ENCODE measurements at places on chromosomes 5 and 9. TPM values are rescaled to one million over a fixed set of nuclear protein-coding genes. Genes with fewer than 3 reads are reported as not detected.

DNA sequence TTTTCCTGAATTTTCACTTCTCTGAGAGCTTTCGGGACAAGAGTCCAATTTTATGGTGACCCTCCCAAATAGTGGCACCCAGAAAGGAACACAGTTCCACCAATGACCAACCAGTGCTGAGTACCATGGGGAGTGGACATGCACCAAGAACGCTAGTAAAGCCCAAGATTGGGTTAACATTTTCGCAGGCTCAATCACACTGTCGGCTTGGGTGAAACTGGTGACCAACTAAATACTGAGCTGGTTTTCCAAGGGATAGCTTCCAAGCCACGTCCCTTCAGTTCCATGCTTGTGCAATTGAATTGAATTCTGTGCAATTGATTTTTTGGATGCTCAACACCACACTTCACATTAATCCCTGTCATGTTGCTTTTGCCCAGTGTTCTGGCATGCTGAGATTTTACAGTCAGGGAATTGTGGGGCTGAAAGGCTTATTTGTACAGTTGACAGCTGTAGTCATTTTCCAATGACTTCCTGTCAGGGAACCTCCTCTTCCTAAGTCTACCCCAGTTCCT, 37.6 kb upstream of the TRMT10B start:
- no peak for DNase-seq

Gene ACER2
- total RNA-seq = 2.8 TPM

- no peak for DNase-seq
These were observed 45.1 kb upstream of the FAM120A start for GRCh38 chr9:93406371-93406770.

Gene SLCO6A1
- not detected for total RNA-seq

DNA sequence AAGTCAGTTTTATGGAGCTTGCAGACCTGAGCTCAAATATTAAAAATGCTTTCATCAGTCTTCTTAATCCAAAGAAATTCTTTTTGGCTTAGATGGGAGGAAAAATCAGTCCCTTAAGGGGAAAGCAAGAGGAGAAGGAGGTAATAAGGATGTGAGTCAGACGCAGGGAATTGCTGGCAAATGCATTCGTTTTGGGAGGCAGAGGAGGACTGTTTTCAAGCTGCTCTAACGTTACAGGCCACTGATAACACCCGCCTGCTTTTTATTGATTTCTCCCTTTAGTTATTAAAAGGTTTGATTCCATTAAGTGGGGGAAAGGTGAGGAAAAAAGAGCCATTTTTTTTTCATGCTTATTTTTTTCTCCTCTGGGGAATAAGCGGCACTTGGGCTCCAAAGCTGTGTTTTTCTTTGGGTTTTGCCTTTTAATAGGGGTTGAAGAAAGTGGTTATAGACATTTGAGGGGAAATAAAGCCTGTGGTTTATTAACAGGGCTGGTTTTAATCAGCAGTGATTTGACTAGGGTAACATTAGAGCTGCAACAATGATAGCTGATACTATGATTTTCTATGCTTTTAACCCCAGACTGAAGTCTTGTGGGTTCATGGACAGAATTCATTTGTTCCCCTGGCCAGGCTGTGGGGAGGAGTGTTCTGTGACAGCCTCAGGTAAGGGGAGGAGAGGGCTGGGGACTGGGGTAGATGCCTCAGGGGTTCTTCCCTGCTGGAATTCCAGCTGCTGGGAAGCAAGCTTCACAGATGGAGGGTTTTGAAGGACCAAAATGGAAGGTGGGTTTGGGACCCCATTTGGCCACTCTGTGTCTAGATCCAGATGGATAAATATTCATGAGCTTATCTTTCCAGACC, 225.2 kb downstream of the GAS1 start:
- no peak for DNase-seq

DNA sequence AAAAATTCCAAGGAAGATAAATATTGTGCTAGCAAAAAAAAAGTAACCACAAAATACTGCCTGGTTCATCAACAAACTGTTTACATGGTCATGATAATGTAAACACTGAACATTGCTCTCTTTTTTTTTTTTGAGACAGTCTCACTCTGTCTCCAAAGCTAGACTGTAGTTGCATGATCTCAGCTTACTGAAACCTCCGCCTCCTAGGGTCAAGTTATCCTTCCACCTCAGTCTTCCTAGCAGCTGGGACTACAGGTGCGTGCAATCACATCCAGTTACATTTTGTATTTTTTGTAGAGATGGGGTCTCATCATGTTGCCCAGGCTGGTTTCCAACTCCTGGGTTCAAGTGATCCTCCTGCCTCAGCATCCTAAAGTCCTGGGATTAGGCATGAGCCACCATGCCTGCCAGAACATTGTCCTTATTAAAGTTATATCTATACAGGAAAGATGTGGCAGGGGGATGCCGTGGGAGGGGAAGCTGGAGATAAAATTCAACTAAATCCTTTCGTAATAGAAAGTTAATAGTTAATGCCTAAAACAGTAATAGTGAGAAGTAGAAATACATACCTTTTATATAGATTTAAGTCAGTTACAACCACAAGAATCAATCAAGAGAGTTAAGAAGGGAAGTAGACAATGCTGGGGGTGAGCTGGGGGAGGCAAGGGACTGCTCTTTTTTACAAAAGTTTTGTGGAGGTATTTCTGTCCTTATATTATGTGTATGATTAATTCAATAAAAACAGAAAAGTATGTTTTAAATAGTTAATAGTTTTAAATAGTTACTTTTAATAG, 52.3 kb downstream of the RGMB start:
- no peak for DNase-seq

- no peak for DNase-seq
These were observed 592.0 kb upstream of the DMAC1 start for GRCh38 chr9:8391566-8391965.

Gene GTF3C4
- total RNA-seq = 18.3 TPM

GRCh38 chr5:109916481-109917153, 226.9 kb downstream of the MAN2A1 start:
- DNase-seq = no peak

DNA sequence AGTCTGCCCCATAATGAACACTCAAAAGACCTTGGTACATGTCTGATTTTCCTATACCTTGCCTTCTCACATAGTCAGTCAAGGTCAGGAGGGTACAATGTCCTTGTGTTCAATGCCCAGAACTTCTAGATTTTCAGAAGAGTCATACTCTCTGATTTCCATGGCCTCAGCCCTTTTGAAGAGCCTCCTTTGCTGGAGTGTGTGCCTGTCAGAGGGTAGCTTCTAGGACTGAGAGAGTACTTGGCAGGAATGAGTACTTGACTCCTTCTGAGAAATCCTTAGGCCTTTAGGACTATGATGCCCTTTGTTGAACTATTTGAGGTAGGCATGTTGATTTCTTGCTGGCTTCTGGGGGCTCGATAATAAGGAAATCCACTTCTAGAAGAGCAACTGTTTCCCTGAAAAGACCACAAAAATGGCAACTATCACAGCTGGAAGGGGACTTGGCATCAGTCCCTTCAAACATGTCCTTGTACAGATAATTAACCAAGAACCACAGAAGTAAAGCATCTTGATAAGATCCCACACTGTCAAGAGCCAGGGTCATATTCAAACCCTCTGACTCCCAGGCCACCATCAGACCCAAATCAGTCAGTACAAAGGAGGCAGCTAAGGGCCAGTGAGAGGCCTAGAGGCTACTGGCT, 10.6 kb upstream of the MEGF9 start:
- no peak for DNase-seq

- DNase-seq = no peak
These were observed 41.7 kb downstream of the AHRR start for GRCh38 chr5:362978-363765.

GRCh38 chr5:170087168-170087817, 18.4 kb upstream of the FOXI1 start:
- DNase-seq = no peak

Gene LMBRD2
- 9.7 TPM for total RNA-seq

DNA sequence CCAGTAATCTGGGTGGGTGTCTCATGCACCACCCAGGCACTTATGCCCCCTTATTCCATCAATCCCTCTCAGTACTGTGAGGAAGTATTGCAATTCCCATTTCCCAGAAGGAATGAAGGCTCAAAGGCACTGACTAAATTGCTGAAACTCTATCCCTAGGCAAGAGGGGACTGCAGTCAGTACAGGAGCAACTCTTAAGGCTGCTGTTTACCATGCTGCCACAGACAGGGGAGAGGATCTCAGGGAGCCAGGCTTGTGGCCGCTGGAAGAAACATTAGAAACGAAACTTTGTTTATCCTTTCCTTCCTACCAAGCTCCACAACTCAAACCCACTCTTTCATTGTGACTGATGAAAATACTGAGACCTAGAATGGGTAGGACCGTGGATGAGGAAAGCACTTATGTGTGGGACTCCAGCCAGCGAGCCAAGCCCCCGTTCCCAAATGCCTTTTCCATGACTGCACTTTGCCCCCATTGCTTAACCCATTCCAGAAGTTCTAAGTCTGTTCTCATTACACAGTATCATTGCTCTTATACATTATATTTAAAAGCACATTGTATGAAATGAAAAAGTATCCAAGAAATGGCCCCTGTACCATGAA, 54.3 kb downstream of the TLE1 start:
- DNase-seq = no peak

GRCh38 chr5:117204926-117205869, 630.6 kb upstream of the SEMA6A start:
- no peak for DNase-seq

- no peak for DNase-seq
These were observed 4.8 kb upstream of the DOLPP1 start for GRCh38 chr9:129075996-129076639.

GRCh38 chr5:169216866-169217265, 84.1 kb downstream of the SLIT3 start:
- no peak for DNase-seq

- no peak for DNase-seq
These were observed 28.4 kb upstream of the KCNIP1 start for GRCh38 chr5:170475294-170476000.

GRCh38 chr9:125079931-125080330, 63.4 kb downstream of the SCAI start:
- no peak for DNase-seq

GRCh38 chr5:122774519-122774860, 390 bp upstream of the SNX2 start:
- DNase-seq = no peak

- DNase-seq = no peak
These were observed 4.5 kb downstream of the REEP5 start for GRCh38 chr5:112917453-112917995.

Gene IFNK
- not detected for total RNA-seq

GRCh38 chr5:32538031-32538547, 47.3 kb upstream of the SUB1 start:
- no peak for DNase-seq

- DNase-seq = no peak
These were observed 246.3 kb downstream of the COX7C start for GRCh38 chr5:86864051-86864450.

DNA sequence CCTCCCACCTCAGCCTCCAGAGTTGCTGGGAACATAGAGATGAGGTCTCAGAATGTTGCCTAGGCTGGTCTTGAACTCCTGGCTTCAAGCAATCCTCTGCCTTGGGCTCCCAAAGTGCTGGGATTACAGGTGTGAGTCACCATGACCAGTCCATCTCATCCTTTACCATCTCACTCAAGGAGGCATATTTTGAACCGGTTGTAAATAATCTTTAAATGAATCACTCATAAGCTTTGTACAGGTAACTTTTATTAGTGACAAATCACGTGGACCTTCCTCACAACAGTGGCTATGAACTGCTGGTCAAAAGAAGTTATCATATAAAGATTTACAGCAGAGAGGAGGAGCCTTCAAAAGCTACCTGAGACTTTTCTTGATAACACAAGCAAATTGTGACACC, 70.7 kb downstream of the RFK start:
- no peak for DNase-seq

DNA sequence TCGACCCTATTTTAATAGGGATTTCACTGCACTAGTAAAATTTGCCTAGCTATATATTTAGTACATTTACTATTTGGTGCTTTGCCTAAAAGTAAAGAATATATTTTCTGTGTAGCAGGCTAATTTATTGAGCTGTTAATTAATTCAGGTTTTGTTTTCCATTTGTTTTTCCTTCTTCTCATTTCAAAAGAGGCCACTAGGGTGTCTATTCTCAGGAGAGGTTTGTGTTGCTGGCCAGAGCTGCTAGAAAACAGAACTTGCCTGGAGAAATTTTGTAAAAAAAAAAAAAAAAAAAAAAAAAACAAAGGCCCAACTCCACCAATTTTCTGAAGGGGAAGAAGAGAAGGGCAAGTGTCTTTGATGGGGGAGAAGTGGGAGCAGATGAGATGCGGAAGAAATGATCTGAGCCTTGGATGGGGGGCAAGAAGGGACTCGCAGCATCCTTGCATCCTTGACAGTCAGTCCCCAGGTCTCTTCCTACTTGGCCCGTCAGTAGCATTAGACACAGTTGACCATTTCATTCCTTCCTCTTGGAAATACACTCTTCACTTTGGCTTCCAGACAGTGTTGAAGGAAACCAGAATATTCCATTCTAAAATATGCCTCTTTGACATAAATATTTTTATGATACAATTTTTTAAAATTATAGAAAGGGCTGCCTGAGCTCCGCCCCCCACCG, 318.5 kb downstream of the TRPM3 start:
- no peak for DNase-seq

DNA sequence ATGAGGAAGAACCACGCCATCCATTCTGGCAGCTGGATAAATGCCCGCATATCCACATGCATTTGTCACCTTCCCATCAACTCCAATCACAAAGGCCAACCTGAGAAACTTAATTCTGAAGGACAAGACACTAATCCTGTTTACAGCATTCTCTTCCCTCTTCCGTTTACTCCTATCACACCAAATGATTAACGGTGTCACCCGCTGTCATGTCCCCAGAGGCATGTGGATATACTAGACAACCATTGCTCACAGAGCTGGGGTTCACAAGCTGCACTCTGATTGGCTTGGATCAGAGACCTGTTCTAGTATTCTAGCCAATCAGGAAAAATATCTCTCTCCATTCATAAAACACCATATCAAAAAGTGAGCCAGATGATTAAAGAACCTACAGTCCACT, 3.6 kb downstream of the MACROH2A1 start:
- DNase-seq = no peak

DNA sequence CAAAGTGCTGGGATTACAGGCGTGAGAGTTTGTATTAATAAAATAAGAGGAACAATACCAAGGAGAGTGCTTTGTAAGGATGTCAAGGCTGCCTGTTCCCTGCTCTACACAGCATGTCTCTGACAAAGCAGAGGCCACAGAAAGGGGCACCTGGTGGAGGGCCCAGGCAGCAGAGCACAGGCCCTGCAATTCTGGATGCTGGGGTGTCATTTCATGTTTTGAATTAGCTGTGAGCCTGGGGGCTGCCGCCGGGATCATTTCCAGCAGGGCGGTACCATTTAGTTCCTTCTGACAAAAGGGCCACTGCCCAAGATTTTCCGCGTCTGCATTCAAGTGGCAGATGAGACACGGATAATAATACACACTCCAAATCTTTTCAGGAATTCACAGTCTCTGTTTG, 396.9 kb downstream of the GADD45G start:
- no peak for DNase-seq

Gene OTULIN
- 25.6 TPM for total RNA-seq

- no peak for DNase-seq
These were observed 227.6 kb downstream of the CRB2 start for GRCh38 chr9:123583646-123584045.

DNA sequence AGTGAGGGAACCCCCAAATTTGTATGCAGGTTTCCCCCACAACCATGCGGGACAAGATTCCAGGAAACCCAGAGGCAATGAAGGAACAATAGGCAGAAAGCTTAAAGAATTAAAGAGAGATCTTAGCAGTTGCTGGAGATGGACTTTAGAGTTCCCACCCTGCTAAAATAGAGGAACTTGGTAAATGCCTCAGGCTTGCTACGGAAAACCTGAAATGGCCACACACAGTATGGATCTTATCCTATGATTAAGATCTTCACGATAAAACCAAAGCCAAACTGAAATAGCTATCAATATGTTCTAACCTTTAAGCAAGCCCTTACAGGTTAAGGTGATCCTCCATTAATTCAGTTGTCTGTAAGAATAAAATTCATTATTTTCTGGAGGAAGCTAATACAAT, 148.3 kb downstream of the RANBP17 start:
- no peak for DNase-seq

All from NCI-H460 (cell line).